ENCODE measurements at places on chromosomes 4 and X.
A peak's percentile ranks its signal among the peaks of the same experiment; 100 is the strongest.

DNA sequence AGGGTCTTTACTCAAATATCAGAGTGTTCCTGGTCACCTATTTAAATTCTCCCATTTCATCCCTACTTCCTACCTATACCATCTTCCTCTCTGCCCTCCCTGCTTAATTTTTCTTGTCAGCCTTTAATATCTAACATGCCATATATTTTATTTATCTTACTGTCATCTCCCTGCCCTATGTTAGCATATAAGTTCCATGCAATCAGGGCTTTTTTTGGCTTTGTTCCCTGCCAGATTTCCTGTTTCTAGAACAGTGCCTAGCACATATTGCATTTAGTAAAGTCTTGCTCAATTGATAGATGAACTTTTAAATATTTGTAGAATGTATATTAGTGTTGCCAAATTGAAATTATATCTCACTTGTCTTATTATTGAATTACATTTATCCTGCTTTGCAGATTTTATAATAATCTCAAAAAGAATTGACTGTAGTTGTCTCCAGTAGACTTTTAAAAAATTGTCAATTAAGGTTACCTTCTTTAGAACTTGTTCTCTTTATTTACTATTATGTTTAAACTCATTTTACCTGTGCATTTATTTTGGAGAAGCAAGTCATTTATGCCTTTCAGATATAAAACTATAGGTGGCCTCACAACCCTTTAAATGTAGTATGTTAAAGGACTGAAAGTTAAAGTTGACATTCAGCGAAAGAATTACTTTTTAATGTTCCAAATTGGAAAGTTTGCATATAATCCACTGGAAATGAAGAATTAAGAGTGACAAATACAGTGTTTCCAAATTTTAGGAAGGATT is 108.2 kb upstream of the BMPR1B start:
- peaks cover 47% of the 10 kb centered on the region for H3K36me3 ChIP-seq
- H3K27me3 ChIP-seq: no peaks in the 10 kb centered on the region
- H3K4me3 ChIP-seq: no peak overlapping the region
- peaks cover 29% of the 10 kb centered on the region for H3K4me1 ChIP-seq

GRCh38 chrX:19630228-19630627 is 114.9 kb upstream of the MAP3K15 start:
- peaks cover 7% of the 10 kb centered on the region for H3K4me1 ChIP-seq
- no peak overlapping the region for H3K27ac ChIP-seq

DNA sequence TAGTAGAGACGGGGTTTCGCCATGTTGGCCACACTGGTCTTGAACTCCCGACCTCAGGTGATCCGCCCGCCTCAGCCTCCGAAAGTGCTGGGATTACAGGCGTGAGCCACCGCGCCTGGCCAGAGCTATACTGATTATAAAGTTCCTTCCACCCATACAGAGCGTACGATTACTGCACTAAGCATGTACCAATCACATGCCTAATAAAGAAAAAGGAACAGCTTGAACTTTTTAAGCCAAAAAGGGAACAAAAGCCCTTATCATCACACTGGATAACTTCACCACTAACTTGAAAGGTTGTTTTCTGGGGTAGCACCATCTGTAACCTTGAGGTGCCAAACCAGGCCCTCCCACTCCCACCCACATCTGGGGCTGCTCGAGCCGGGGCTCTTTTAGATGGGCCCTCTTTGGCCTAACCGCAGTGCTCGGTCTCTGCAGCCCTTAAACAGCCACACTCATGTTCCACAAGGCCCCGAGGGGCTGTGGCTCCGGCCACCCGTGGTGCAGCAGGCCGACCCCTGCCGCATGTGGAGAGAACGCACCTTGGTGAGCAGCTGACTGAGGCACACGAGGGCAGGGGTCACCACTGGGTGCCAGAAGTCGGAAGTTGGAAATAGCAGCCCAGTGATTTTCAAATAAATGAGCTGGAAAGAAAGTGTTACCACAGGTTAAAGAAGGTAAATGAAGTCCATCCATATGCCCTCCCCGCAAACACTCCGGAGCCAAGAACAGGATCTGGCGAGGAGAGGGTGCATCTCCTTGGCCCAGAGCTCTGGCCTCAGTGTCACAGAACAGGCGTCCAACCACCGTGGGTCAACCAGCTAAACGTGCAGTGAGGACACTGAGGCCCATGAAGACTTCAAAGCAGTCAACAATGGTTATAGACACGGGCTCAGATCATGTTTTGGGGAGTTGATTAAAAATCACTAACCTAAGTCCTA is 18.4 kb downstream of the NOP14 start:
- no peak for DNase-seq
- no peak overlapping the region for H3K4me3 ChIP-seq
- H3K36me3 ChIP-seq: peaks cover 98% of the 10 kb centered on the region
- H3K4me1 ChIP-seq: peaks cover 7% of the 10 kb centered on the region
- H3K27ac ChIP-seq: no peak overlapping the region

DNA sequence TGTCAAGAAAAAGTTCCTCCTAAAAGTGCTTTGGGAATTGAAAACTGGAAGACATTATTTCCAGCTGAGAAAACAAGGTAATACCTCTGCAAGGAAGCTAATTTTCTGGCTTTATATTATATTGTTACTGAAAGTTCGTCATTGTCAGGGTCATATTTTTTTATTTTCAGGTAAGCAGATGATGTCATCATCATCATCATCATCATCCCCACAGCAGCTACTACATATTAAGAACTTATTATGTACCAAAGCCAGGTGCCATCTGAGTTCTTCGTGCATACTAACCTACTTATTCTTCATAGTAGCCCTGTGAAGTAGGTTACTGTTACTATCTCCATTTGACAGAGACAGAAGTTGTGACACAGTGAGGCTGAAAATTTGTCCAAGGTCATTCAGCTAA is 52.9 kb upstream of the MND1 start:
- H3K27me3 ChIP-seq: no peaks in the 10 kb centered on the region
- H3K27ac ChIP-seq: no peak overlapping the region
- no peak overlapping the region for H3K4me3 ChIP-seq
- H3K36me3 ChIP-seq: peaks cover 29% of the 10 kb centered on the region
- H3K4me1 ChIP-seq: peaks cover 10% of the 10 kb centered on the region

GRCh38 chr4:24489870-24490269 is 94.5 kb downstream of the DHX15 start:
- H3K4me1 ChIP-seq: no peaks in the 10 kb centered on the region
- no peak for DNase-seq
- peaks cover 4% of the 10 kb centered on the region for H3K36me3 ChIP-seq
- H3K27ac ChIP-seq: no peak overlapping the region

GRCh38 chr4:183960046-183960420 is 54.9 kb downstream of the STOX2 start:
- no peak overlapping the region for H3K4me3 ChIP-seq
- no peak overlapping the region for H3K27ac ChIP-seq
- H3K4me1 ChIP-seq: no peaks in the 10 kb centered on the region
- peak; percentile 3 for DNase-seq
- no peaks in the 10 kb centered on the region for H3K27me3 ChIP-seq

GRCh38 chrX:121851033-121851432 is 803.6 kb downstream of the GLUD2 start:
- H3K36me3 ChIP-seq: no peaks in the 10 kb centered on the region
- no peaks in the 10 kb centered on the region for H3K27me3 ChIP-seq
- peak; percentile 61 for DNase-seq
- no peak overlapping the region for H3K4me3 ChIP-seq
- H3K4me1 ChIP-seq: no peaks in the 10 kb centered on the region

DNA sequence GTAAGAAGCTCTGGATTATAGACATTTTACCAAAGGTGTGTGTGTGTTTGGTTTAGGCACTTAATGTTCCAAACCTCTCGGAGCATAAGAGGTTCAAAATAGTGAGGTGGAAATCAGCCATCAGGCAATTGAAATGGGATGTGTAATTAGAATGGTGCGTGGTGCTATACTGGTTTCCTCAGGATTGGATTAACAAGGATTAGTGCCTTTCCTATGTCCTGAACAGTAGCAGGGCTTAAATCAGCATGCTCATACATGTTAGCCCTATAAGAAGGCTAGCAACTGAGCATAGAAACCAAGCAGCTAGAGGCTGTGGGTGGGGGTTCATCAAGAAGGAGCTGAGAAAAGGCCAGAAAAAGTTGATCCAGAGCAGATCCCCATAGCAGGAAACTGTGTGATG is 256.8 kb upstream of the CXXC4 start:
- no peaks in the 10 kb centered on the region for H3K36me3 ChIP-seq
- H3K4me1 ChIP-seq: no peaks in the 10 kb centered on the region
- H3K27me3 ChIP-seq: no peaks in the 10 kb centered on the region
- no peak for DNase-seq

- no peak for DNase-seq
- H3K27ac ChIP-seq: no peak overlapping the region
- no peaks in the 10 kb centered on the region for H3K27me3 ChIP-seq
Observed at GRCh38 chr4:33961761-33962160, 2282.6 kb downstream of the ARAP2 start.

DNA sequence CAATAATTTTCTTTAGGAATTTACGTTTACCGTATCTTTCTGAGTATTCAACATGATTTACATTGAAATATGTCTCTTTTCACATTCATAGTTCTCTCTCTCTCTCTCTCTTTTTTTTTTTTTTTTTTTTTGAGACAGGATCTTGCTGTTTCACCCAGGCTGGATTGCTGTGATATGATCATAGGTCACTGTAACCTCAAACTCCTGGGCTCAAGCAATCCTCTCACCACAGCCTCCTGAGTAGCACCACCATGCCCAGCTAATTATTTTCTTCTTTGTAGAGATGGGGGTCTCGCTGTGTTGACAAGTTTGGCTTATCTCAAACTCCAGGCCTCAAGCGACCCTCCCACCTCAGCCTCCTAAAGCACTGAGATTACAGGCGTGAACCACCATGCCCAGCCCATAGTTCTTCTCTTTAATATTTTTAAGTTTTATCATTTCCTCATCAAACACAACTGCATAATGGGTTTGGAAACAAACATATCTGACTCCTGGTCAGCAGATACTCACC is 9.8 kb downstream of the SRP72 start:
- no peak for DNase-seq
- H3K4me1 ChIP-seq: no peaks in the 10 kb centered on the region
- H3K36me3 ChIP-seq: peaks cover 94% of the 10 kb centered on the region
- no peaks in the 10 kb centered on the region for H3K27me3 ChIP-seq
- no peak overlapping the region for H3K4me3 ChIP-seq
- H3K27ac ChIP-seq: no peak overlapping the region

- no peaks in the 10 kb centered on the region for H3K36me3 ChIP-seq
- no peak overlapping the region for H3K27ac ChIP-seq
- peak; percentile 84 for DNase-seq
- H3K4me3 ChIP-seq: no peak overlapping the region
- no peaks in the 10 kb centered on the region for H3K27me3 ChIP-seq
Observed at GRCh38 chr4:126727461-126727860, 905.3 kb upstream of the INTU start.

GRCh38 chr4:16884673-16885460 is 13.6 kb downstream of the LDB2 start:
- peaks cover 37% of the 10 kb centered on the region for H3K27me3 ChIP-seq
- H3K36me3 ChIP-seq: no peaks in the 10 kb centered on the region
- H3K4me3 ChIP-seq: no peak overlapping the region
- no peaks in the 10 kb centered on the region for H3K4me1 ChIP-seq

GRCh38 chr4:152156442-152156841 is 379.4 kb downstream of the FBXW7 start:
- H3K4me3 ChIP-seq: no peak overlapping the region
- no peaks in the 10 kb centered on the region for H3K36me3 ChIP-seq
- H3K4me1 ChIP-seq: no peaks in the 10 kb centered on the region
- no peak for DNase-seq

- no peak overlapping the region for H3K4me3 ChIP-seq
- H3K4me1 ChIP-seq: no peaks in the 10 kb centered on the region
- no peaks in the 10 kb centered on the region for H3K27me3 ChIP-seq
- H3K36me3 ChIP-seq: no peaks in the 10 kb centered on the region
- no peak overlapping the region for H3K27ac ChIP-seq
Observed at GRCh38 chrX:143287236-143287635, 230.0 kb downstream of the SPANXN3 start.

- H3K27ac ChIP-seq: no peak overlapping the region
- H3K4me1 ChIP-seq: no peaks in the 10 kb centered on the region
- H3K36me3 ChIP-seq: no peaks in the 10 kb centered on the region
- H3K4me3 ChIP-seq: no peak overlapping the region
Observed at GRCh38 chr4:155639704-155640523, 26.7 kb upstream of the GUCY1A1 start.

DNA sequence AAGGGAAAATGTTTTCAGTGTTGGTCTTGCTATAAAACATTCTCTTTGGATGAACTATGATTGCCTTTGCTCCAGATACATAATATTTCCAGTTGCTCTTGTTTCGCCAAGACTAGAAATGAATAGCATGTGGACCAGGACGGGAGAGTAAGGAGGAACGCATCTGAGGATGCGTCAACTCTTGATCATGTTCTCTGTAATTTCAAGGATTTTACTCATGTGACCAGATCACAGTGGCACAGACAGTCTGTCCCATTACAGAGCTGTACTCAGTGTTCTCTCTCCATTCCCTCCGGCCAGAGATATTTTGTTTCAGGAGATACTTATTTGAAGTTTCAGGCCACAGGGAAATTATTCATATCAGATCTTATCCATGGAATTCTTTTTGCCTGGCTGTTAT is 266.6 kb downstream of the MID1IP1 start:
- no peaks in the 10 kb centered on the region for H3K4me1 ChIP-seq
- DNase-seq: no peak
- no peak overlapping the region for H3K27ac ChIP-seq
- no peaks in the 10 kb centered on the region for H3K36me3 ChIP-seq
- peaks cover 14% of the 10 kb centered on the region for H3K27me3 ChIP-seq
- H3K4me3 ChIP-seq: no peak overlapping the region

- DNase-seq: no peak
- no peaks in the 10 kb centered on the region for H3K36me3 ChIP-seq
- peaks cover 31% of the 10 kb centered on the region for H3K27me3 ChIP-seq
- H3K4me1 ChIP-seq: no peaks in the 10 kb centered on the region
Observed at GRCh38 chrX:101931136-101931487, 715 bp downstream of the ZMAT1 start.

DNA sequence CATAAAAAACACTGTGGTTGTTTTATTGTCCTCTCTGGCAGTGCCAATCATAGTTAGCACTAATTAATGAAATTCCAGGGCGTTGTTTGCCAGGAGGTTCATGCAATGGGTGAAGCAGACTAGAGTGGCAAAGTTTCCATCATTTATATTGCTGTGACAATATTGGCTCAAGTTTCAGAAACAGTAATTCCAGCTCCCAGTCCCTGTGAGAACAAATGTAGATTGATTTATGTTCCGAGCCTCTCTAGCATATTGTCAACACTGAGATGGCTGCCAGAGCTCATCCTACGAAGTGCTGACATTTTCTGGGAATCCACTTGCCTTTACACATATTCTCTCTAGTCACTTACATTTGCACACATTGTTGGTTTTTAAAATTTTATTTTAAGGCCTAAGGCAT is 440.0 kb upstream of the IGFBP7 start:
- H3K4me1 ChIP-seq: no peaks in the 10 kb centered on the region
- no peak overlapping the region for H3K4me3 ChIP-seq
- H3K36me3 ChIP-seq: no peaks in the 10 kb centered on the region

All from MCF 10A (cell line).